ENCODE measurements at places on chromosomes 2 and 18. TPM values are rescaled to one million over a fixed set of nuclear protein-coding genes. Genes with fewer than 3 reads are reported as not detected.
A peak's percentile ranks its signal among the peaks of the same experiment; 100 is the strongest.

GRCh38 chr18:6546229-6546628 is 131.5 kb upstream of the L3MBTL4 start:
- H3K36me3 ChIP-seq: no peaks in the 10 kb centered on the region
- no peak overlapping the region for H3K4me3 ChIP-seq
- H3K4me1 ChIP-seq: no peaks in the 10 kb centered on the region

DNA sequence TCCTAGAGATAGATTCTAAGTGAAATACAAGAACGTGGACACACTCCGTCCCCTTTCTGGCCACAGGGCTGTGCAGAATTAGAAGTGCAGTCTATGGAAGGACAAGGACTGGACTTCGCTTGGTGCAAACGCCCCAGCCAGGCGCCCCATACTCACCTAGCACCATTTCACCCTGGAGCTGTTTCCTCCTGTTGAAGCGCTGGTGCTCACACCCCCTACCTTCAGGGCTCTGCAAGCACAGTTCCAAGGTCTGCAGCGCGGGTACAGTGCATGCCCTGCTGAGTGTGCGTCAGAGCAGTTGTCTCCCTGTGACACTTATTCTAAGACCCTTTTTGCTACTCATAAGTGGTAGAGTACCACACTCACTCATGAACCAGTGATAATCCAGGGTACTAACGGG is 3.0 kb downstream of the HPCAL1 start:
- no peaks in the 10 kb centered on the region for H3K27me3 ChIP-seq
- H3K4me3 ChIP-seq: no peak overlapping the region
- peak overlapping the region; percentile 78 for H3K27ac ChIP-seq
- DNase-seq: no peak
- no peaks in the 10 kb centered on the region for H3K36me3 ChIP-seq

DNA sequence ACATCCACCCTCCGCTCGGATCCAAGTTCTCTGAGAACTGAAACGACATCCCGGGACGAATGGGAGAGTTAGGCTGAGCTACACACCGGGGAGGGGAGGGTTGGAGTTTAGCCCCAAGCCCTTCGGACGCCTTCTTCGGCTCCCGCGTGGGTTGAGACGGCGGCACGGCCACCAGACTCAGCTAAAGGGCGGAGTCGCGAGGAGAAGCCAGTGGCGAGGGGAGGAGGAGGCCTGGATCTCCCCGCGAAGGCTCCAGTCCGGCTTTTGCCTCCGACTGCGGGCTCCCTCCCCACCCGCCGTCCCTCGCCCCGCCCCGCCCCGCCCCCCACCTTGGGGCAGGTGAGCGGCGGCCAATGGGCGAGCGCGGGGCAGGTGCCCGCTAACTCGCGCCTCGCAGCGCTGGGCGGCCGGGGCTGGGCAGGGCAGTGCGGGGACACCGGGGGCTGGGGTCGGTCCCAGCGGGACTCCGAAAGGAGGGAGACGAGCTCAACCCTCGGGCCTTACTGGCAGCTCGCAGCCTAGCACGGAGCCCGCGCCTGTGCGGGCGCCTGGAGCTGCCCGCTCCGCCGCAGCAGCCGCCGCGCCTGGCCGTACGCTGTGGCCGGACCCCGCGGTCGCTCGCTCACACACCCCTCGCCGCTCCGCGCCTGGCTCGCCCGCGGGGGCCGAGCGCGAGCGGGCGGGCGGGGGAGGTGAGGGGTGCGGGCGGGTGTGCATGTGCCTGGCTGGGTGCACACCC is at the start of gene EMX1:
EMX1 (plus strand) TSS at position 382 of the 739 bp plus-strand sequence; CDS start at position 716, 334 bp downstream.
- H3K4me1 ChIP-seq: peaks cover 41% of the 10 kb centered on the region
- H3K27ac ChIP-seq: no peak within 1 kb of the TSS
- peaks cover 98% of the 10 kb centered on the region for H3K27me3 ChIP-seq
- peak; percentile 38 for DNase-seq

DNA sequence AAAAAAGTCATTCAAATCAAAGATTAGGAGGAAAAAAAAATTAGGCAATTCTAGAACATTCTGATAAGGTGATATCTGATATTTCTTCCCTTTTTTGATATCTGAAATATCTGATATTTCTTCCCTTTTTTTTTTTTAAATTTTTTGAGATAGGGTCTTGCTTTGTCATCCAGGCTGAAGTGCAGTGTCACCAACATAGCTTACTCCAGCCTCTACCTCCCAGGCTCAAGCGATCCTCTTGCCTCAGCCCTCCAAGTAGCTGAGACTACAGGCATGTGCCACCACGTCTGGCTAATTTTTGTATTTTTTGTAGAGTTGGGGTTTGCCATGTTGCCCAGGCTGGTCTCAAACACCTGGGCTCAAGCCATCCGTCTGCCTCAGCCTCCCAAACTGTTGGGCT is 33.9 kb downstream of the MEX3C start:
- H3K4me3 ChIP-seq: no peak overlapping the region
- no peaks in the 10 kb centered on the region for H3K4me1 ChIP-seq
- no peaks in the 10 kb centered on the region for H3K27me3 ChIP-seq
- no peaks in the 10 kb centered on the region for H3K36me3 ChIP-seq
- no peak overlapping the region for H3K27ac ChIP-seq
- DNase-seq: no peak

GRCh38 chr18:42578792-42579191 is 536.7 kb downstream of the RIT2 start:
- no peak overlapping the region for H3K4me3 ChIP-seq
- DNase-seq: no peak

GRCh38 chr2:238097988-238098871 is 1.9 kb upstream of the ESPNL start:
- no peaks in the 10 kb centered on the region for H3K27me3 ChIP-seq
- no peaks in the 10 kb centered on the region for H3K4me1 ChIP-seq
- H3K27ac ChIP-seq: no peak overlapping the region
- no peak for DNase-seq
- H3K4me3 ChIP-seq: no peak overlapping the region

DNA sequence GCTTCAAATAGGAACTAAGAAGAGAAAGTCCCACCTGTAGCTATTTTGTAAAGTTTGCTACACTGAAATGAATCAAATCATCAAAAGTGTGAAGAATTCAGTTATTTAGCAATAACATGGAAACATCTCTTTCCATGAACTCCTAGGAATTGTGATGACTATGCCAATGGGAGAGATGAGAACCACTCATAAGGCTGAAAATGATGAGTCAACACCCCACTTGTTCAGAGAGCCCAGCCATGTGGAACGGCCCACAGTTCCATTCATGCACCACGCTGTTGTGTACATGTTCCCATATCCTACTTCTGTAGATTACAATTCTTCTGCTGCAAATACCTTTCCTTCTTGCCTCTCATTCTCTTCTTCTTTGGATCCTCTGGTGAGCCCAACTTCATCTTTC is 645.5 kb upstream of the ID2 start:
- no peaks in the 10 kb centered on the region for H3K27me3 ChIP-seq
- no peaks in the 10 kb centered on the region for H3K36me3 ChIP-seq
- H3K4me3 ChIP-seq: no peak overlapping the region
- no peak for DNase-seq
- no peaks in the 10 kb centered on the region for H3K4me1 ChIP-seq

GRCh38 chr18:3466045-3466444 is 16.1 kb downstream of the TGIF1 start:
- H3K36me3 ChIP-seq: no peaks in the 10 kb centered on the region
- no peaks in the 10 kb centered on the region for H3K4me1 ChIP-seq

- H3K27ac ChIP-seq: no peak overlapping the region
- no peaks in the 10 kb centered on the region for H3K27me3 ChIP-seq
- no peak overlapping the region for H3K4me3 ChIP-seq
- no peaks in the 10 kb centered on the region for H3K4me1 ChIP-seq
- H3K36me3 ChIP-seq: no peaks in the 10 kb centered on the region
These were observed 103.2 kb downstream of the PTGR3 start for GRCh38 chr18:75105551-75106254.

DNA sequence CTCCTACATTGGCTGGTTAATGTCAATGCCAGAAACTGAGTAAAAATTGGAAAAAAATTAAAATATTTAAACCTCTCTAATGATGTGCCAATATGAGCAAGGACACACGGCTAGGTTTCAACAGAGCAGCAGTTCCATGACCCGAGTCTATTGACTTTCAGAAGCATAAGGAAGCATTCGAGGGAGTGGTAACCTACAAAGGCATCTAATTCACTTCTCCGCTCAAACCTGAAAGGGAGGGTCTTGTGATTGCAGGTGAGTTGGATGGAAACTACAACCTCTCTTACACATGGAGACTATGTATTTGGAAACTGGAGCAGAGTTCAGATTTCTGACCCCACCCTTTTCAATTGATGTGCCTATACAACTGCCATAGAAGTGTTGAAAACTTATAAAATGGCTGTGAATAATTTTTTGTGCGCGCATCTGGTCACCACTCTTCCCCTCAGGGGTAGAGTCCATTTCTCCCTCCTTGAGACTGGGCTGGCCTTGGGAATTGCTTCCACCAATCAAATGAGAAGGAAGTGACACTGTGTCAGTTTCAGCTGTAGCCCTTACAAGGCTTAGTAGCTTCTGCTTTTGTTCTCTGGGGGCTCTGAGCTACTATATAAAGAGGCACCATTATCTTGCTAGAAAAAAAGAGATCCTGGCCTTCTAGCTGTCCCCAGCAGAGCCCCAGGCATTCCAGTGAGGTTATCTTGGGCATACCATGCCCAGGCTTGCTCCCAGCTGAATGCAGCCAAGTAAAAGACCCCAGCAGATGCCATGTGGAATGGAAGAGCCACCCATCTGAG is 278.0 kb downstream of the EPHA4 start:
- no peak overlapping the region for H3K4me3 ChIP-seq
- no peaks in the 10 kb centered on the region for H3K36me3 ChIP-seq
- no peaks in the 10 kb centered on the region for H3K27me3 ChIP-seq
- no peak for DNase-seq

OTOF gene
- total RNA-seq: not detected

GRCh38 chr2:166042768-166043390 is 84.9 kb downstream of the SCN1A start:
- no peak overlapping the region for H3K27ac ChIP-seq
- H3K36me3 ChIP-seq: no peaks in the 10 kb centered on the region
- no peak for DNase-seq
- no peaks in the 10 kb centered on the region for H3K4me1 ChIP-seq

- no peak overlapping the region for H3K4me3 ChIP-seq
- no peak overlapping the region for H3K27ac ChIP-seq
- no peaks in the 10 kb centered on the region for H3K36me3 ChIP-seq
- DNase-seq: no peak
- no peaks in the 10 kb centered on the region for H3K27me3 ChIP-seq
- H3K4me1 ChIP-seq: no peaks in the 10 kb centered on the region
These were observed 1057.5 kb upstream of the FAM98A start for GRCh38 chr2:34656632-34657031.

DNA sequence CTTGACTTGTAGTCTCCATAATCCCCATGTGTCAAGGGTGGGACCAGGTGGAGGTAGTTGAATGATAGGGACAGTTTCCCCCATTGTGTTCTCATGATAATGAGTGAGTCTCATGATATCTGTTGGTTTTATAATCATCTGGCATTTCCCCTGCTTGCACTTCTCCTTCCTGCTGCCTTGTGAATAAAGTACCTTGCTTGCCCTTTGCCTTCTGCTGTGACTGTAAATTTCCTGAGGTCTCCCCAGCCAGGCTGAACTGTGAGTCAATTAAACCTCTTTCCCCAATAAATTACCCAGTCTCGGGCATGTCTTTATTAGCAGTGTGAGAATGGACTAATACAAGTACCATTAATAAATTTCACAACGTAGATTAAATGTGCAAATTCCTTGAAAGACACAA is 102.3 kb upstream of the EPB41L5 start:
- H3K36me3 ChIP-seq: no peaks in the 10 kb centered on the region
- H3K4me1 ChIP-seq: no peaks in the 10 kb centered on the region
- DNase-seq: no peak
- H3K27me3 ChIP-seq: no peaks in the 10 kb centered on the region
- H3K27ac ChIP-seq: no peak overlapping the region

CABYR gene
- total RNA-seq: not detected

DNA sequence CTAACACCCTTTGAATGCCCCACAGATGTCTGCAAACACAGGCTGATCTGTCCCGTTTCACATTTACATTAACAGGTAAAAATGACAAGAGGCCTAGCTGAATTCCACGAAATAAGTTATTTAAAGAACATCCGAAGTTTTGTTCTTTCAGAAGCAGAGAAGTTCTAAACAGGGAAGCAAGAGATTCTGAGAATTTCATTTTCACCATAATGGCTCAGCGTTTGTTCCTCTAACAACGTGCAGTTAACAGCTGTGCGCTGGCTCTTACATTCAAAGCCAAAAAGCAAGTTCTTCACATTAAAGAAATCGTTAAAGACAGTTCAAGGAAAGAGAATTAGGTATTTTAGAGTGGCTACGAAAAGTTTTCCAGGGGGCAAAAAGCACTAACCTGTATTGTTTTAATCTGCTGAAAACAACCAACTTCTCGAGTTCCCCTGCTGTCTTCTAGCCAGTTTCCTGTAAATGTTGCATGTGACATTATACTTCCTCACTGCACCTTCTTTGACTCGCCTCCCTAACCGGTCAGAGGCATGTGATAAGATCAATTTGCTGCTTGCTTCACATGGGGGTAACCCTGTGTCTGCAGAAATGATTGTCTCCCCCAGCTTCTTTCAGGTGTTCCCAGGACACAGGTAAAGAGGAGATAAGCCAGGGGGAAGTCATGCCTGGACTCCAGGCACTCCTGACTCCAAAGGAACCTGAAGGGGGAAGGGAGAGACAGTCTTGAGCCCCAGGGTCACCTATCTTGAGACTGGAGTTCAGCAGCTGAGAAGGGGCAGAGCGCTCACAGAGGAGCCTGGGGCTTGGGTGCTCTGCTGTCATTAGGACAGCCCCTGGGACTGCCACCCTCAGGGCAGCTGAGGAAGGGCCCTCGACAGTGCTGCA is 36.8 kb upstream of the WIPF1 start:
- H3K4me1 ChIP-seq: peaks cover 15% of the 10 kb centered on the region
- no peak for DNase-seq
- H3K27ac ChIP-seq: peak overlapping the region; percentile 56
- H3K36me3 ChIP-seq: no peaks in the 10 kb centered on the region
- H3K27me3 ChIP-seq: no peaks in the 10 kb centered on the region
- no peak overlapping the region for H3K4me3 ChIP-seq

GRCh38 chr2:10220902-10221391 is 81.8 kb upstream of the HPCAL1 start:
- no peaks in the 10 kb centered on the region for H3K27me3 ChIP-seq
- no peak overlapping the region for H3K4me3 ChIP-seq
- no peaks in the 10 kb centered on the region for H3K4me1 ChIP-seq
- no peaks in the 10 kb centered on the region for H3K36me3 ChIP-seq
- DNase-seq: no peak

GRCh38 chr2:217227794-217228193 is 367.9 kb upstream of the TNP1 start:
- DNase-seq: no peak
- H3K27me3 ChIP-seq: no peaks in the 10 kb centered on the region
- H3K27ac ChIP-seq: no peak overlapping the region
- peaks cover 13% of the 10 kb centered on the region for H3K4me1 ChIP-seq

GRCh38 chr18:48590678-48591077 is 51.8 kb downstream of the CTIF start:
- no peak overlapping the region for H3K4me3 ChIP-seq
- no peak overlapping the region for H3K27ac ChIP-seq
- peaks cover 26% of the 10 kb centered on the region for H3K4me1 ChIP-seq
- no peaks in the 10 kb centered on the region for H3K36me3 ChIP-seq
- no peaks in the 10 kb centered on the region for H3K27me3 ChIP-seq

EHD3 gene
- total RNA-seq: 2.0 TPM

GRCh38 chr2:237876532-237876931 is 17.1 kb downstream of the RAMP1 start:
- peaks cover 30% of the 10 kb centered on the region for H3K4me1 ChIP-seq
- H3K36me3 ChIP-seq: no peaks in the 10 kb centered on the region
- DNase-seq: no peak
- no peaks in the 10 kb centered on the region for H3K27me3 ChIP-seq
